ENCODE measurements at places on chromosomes 3 and 15. TPM values are rescaled to one million over a fixed set of nuclear protein-coding genes. Genes with fewer than 3 reads are reported as not detected.

DNA sequence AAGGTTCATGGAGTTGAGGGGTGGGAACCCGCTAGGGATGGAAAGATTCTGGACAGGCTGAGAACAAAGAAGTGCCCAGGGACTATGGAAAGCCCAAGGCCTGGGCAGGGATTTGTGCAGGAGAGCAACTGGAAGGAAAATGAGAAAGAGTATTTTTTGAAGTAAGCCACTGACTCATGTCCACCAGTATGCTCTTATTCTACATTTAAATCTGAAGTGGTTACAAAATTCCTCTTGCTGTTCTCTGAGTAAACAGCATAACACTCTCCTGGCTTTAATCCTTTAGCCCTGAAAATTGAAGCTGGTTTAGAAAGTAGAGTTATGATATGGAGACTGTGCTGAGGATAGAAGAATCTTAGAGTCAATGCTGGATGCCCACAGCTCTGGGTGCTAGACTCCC is 165.2 kb downstream of the ISL2 start:
- no peak for DNase-seq

DNA sequence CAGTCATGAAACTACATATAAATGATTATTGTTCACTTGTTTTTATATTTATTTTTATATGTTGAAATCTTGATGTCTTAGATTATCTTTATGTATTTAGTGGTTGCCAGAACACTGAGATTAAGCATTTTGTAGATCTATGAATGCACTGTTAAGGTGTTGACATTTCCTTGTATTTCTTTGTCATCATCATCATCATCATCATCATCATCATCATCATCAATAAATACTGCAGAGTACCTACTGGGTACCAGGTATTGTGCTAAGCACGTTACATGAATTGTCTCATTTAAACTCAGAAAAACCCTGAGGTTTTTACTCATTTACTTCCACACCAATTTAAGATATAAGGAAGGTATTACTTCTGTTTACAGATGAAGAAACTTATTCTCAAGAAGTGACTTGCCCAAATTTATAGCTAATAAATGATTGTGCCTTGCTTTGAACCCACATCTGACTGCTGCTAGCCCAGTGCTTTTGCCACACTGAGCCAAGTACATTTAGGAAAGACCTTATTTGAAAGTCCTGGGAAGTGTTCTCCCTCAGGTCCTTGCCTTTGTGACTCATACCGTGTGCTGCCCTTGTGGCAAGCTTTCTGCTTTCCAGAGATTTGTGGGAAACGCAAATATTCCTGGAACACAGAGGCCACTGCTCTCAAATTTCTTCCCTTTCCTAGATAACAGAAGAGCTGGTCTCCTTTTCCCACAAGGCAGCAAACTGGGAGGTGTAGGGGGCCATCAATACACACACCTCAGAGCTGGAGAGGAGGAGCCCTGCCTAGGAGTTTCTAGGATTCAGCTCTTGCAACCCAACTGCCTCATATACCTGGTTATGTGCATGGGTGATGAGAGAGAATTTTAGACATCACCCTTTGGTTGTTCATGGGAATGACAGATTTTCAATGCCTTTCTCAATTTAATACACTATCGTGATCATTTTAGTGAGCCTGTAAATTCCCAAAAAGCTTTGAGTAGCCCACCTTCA is 115.4 kb upstream of the C15orf61 start:
- no peak for DNase-seq

GRCh38 chr15:29712149-29712885 is 110.0 kb downstream of the TJP1 start:
- peak; percentile 27 for DNase-seq

- DNase-seq: no peak
Observed at GRCh38 chr15:42218953-42219592, 11.0 kb upstream of the VPS39 start.

DNA sequence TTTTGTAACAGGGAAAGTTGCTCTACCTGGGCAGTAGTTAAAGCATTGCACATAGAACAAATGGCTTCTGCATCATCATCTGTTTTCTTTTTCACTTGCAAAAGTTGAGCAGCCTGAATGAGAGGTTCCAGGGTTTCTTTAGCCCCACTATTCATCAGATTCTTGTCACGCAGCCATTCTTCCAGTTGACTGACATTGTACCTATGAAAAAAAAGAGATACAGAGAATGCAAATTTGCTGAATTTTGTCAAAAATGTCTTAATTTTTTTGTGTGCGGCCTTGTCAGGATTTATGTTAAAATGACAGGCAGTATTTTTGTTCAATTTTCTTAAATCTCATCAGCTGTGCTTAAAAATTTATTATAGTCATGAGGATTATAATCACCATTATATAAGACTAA is 21.4 kb upstream of the MYO5C start:
- no peak for DNase-seq

DNA sequence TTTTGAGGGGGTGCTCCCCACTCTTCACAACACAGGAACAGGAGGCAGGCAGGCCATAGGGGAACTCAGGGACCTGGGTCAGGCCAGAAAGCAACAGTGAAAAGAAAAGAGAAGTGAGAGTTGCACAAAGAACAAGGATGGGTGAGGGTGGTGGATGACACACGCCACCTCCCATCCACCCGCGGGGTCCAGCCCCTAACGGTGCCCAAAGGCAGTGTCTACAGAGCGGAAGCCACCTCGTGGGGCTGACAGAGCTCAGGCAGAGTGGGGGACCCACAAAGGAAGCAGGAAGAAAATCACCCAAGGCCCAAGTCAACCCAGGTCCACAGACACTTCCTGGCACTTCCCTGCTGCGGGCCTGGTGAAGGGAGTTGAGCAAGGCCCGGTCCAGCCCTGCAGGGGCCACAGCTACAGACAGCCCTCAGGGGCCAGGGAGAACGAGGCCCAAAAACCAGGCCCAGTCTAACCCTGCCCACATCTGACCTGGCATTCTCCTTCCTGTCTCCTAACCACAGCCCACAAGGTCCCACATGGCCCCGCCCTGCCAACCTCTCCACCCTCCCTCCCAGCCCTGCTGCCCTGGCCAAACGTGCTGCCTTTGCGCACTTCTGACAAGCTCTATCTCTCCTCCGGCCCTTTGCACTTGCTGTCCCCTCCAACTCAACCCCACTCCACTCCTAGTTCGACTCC is 5.9 kb downstream of the NUP210 start:
- DNase-seq: no peak

The MAP3K13 gene
- 18.4 TPM for total RNA-seq

All from SJSA1 (cell line).